ENCODE measurements at places on chromosomes 3 and 15. TPM values are rescaled to one million over a fixed set of nuclear protein-coding genes. Genes with fewer than 3 reads are reported as not detected.

Gene FANCD2OS
- total RNA-seq: not detected

Gene SIDT1
- total RNA-seq: 6.8 TPM

Gene ADGRG7
- not detected for total RNA-seq

Gene FEZF2
- not detected for total RNA-seq

Gene OR5K1
- not detected for total RNA-seq

Gene CLRN1
- not detected for total RNA-seq

Gene FRMD4B
- total RNA-seq: 62.1 TPM

Gene REC114
- total RNA-seq: not detected

- peak; percentile 7 for DNase-seq
- no peak overlapping the region for H3K4me3 ChIP-seq
- H3K27me3 ChIP-seq: no peaks in the 10 kb centered on the region
- no peaks in the 10 kb centered on the region for H3K36me3 ChIP-seq
- no peak overlapping the region for H3K27ac ChIP-seq
- peaks cover 32% of the 10 kb centered on the region for H3K4me1 ChIP-seq
These were observed 32.4 kb downstream of the CD200R1L start for GRCh38 chr3:112814266-112814665.

DNA sequence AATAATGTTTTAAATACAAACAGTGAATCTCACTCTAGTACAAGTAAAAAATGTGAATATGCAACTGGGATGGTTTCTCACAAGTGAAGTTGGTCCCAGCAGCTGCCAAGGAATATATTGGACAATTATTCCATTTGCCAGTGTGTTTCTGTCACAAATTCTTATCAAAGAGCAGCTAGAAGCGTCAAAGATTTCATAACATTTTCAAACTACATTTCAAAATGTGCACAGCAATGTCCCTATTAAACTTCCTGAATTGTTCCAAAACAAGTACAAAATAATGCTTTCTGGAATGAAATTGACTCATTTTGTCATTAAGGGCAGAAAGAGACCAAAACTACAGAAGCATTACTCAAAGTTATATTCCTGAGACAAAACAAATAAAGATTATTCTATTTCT is 38.3 kb downstream of the GPR176 start:
- H3K27me3 ChIP-seq: no peaks in the 10 kb centered on the region
- no peak for DNase-seq
- H3K36me3 ChIP-seq: no peaks in the 10 kb centered on the region
- H3K4me3 ChIP-seq: no peak overlapping the region
- no peak overlapping the region for H3K27ac ChIP-seq
- H3K4me1 ChIP-seq: no peaks in the 10 kb centered on the region

- peak; percentile 30 for DNase-seq
- peaks cover 13% of the 10 kb centered on the region for H3K36me3 ChIP-seq
- H3K27me3 ChIP-seq: no peaks in the 10 kb centered on the region
- peaks cover 6% of the 10 kb centered on the region for H3K4me1 ChIP-seq
- peak overlapping the region; percentile 83 for H3K27ac ChIP-seq
- H3K4me3 ChIP-seq: no peak overlapping the region
These were observed 29.1 kb downstream of the ANKRD28 start for GRCh38 chr3:15768421-15769255.

DNA sequence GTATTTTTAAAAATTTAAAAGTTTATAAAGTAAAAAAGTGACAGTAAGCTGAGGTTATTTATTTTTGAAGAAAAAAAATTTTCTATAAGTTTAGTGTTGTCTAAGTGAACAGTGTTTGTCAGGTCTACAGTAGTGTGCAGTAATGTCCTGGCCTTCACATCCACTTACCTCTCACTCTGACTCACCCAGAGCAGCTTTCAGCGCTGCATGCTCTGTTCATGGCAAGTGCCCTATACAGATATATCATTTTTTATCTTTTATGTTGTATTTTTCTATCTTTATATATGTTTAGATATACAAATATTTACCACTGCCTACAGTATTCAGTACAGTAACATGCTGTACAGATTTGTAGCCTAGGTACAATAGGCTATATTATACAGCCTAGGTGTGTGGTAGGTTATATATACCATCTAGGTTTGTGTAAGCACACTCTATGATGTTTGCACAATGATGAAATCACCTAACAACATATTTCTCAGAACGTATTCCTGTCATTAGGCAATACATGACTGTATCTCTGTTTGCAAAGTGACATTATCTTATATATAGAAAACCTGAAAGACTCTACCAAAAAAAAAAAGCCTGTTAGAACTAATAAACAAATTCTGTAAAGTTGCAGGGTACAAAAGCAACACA is 75.9 kb upstream of the TMC3 start:
- H3K27ac ChIP-seq: no peak overlapping the region
- no peak for DNase-seq
- H3K4me1 ChIP-seq: no peaks in the 10 kb centered on the region

DNA sequence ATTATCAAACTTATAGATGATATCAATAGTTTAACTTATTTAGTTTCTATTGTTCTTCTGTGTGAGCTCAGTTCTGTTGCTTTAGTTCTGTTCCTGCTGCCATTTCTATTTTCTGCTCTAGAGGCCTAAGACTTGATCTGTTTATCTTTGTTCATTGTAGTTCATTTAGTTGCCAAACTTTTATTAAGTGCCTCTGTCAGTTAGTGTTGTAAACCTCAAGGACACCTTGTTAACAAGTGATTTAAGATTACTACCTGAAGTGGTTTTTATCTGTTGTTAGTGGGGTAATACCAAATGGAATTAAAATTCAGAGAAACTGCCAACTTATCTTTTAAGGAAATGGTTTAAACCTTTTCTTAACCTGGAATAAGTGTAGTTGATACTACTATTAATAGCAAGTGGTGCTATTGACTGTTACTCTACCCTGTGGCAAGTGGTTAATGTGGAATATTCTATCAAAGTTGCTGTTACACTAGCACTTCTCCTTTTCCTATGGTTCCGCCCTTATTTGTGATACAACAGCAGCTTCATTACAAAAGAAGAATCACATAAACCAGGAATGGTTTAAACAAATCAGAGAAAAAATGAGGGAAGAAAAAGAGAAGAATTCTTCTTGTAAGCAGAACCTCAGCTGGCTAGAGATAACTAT is 500.6 kb upstream of the GOLIM4 start:
- no peak overlapping the region for H3K27ac ChIP-seq
- H3K4me3 ChIP-seq: no peak overlapping the region
- no peak for DNase-seq
- no peaks in the 10 kb centered on the region for H3K36me3 ChIP-seq
- no peaks in the 10 kb centered on the region for H3K27me3 ChIP-seq

GRCh38 chr15:34810443-34811129 is 15.2 kb upstream of the ACTC1 start:
- no peak for DNase-seq
- H3K36me3 ChIP-seq: no peaks in the 10 kb centered on the region
- no peak overlapping the region for H3K4me3 ChIP-seq
- H3K27ac ChIP-seq: no peak overlapping the region
- no peaks in the 10 kb centered on the region for H3K27me3 ChIP-seq
- no peaks in the 10 kb centered on the region for H3K4me1 ChIP-seq

DNA sequence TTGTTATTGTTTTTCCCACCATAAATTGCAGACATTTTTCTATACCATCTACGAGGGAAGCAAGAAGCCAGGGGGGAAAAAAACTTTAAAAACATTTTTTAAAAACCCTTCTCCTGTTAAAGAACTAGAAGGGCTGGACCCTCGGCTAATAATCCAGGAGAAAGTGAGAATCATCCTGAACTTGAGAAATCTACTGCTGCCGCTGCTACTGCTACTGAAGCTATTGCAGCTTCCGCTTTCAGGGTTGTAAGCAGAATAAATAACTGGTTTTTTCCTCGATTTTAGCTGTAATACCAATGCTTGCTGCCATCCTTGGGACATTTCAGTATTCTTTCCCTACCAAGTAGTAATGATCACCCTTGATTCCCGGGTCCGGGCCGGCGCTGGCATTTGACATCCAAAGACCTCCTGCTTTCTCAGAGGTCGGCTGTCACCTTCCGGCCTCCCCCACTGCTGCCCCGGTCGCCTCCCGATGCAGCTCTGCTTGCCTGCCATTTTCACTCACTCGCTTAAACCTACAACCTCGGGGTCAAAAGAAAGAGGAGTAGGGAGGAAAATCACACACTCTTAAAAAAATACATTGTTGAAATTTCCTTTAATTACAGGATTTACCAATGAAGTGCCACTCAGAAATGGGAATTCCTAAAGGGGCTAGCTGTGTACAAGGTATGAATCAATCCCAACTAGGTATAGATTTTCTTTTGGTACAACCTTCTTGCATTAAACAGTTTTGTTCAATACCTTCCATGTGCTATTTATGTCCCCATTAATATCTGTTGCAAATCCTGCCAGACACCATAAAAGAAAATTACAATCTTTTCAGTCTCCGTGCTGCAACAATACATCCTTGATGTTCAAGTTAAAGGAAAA is 674 bp upstream of the MECOM start:
- H3K36me3 ChIP-seq: no peaks in the 10 kb centered on the region
- peaks cover 40% of the 10 kb centered on the region for H3K4me1 ChIP-seq
- peak overlapping the region; percentile 83 for H3K27ac ChIP-seq
- H3K27me3 ChIP-seq: peaks cover 99% of the 10 kb centered on the region
- DNase-seq: no peak

- H3K4me1 ChIP-seq: peaks cover 15% of the 10 kb centered on the region
- H3K27me3 ChIP-seq: no peaks in the 10 kb centered on the region
- H3K27ac ChIP-seq: no peak overlapping the region
- no peak for DNase-seq
These were observed 27.6 kb downstream of the RUBCN start for GRCh38 chr3:197709135-197709534.

- peak within 1 kb of the TSS; percentile 39 for H3K4me3 ChIP-seq
- peak within 1 kb of the TSS; percentile 68 for H3K27ac ChIP-seq
- DNase-seq: peak; percentile 28
- no peaks in the 10 kb centered on the region for H3K36me3 ChIP-seq
These were observed at the start of gene TYRO3 for GRCh38 chr15:41558400-41559238. TYRO3 (plus strand) TSS chr15:41559212; CDS start chr15:41559258, 46 bp downstream.

DNA sequence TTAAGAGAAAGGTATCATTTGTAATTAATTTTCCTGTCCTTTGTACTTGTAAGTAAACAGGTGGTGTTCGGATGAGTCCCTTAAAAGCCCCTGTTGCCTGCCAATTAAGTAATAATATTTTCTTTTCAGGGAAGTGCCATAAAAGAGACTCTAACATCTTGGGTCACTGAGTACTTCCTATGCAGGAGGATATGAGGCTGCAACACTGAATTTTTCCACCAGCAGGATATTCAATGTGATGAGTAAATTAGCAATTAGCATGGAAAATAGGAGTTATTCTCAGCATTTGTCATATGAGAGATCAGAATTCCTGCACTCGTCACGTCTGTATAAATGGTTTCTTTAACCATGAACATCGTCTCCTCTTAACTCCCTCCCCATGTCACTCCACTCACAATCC is 45.4 kb downstream of the WWTR1 start:
- no peaks in the 10 kb centered on the region for H3K27me3 ChIP-seq
- H3K36me3 ChIP-seq: no peaks in the 10 kb centered on the region
- H3K4me3 ChIP-seq: no peak overlapping the region
- no peak for DNase-seq
- peaks cover 4% of the 10 kb centered on the region for H3K4me1 ChIP-seq
- H3K27ac ChIP-seq: no peak overlapping the region

DNA sequence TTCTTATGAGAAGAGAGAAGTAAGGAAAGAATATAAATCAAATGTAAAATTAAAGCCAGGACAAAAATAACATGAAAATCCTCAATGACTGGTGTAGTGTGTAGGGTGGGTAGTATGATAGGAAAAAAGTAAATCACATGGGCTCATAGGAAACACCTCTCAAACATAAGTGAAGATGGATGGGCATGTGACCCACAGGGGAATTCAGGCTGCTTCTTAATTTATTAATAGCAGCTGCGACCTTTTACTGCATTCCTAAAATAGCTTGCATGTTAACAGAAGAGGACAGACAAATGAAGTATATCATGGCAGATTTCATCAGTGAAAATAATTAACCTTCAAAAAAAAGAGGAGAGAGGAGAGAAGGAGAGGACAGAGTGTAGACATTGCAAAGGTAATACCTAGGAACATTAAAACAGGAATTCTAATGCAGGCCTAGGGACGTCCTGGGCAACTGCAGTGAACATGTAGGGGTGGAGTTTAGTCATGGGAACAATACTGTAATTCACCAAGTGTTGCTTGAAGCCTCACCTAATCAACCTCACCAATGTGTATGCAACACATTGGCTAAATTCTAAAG is 132.9 kb downstream of the KCNMB2 start:
- H3K27ac ChIP-seq: no peak overlapping the region
- H3K4me3 ChIP-seq: no peak overlapping the region
- H3K4me1 ChIP-seq: no peaks in the 10 kb centered on the region
- no peak for DNase-seq
- no peaks in the 10 kb centered on the region for H3K36me3 ChIP-seq

- no peak for DNase-seq
- H3K36me3 ChIP-seq: no peaks in the 10 kb centered on the region
- H3K4me1 ChIP-seq: no peaks in the 10 kb centered on the region
These were observed 5.3 kb upstream of the STRA6 start for GRCh38 chr15:74207652-74208440.

GRCh38 chr3:66567077-66567476 is 66.3 kb upstream of the LRIG1 start:
- no peak for DNase-seq
- no peak overlapping the region for H3K27ac ChIP-seq
- no peak overlapping the region for H3K4me3 ChIP-seq
- no peaks in the 10 kb centered on the region for H3K4me1 ChIP-seq
- no peaks in the 10 kb centered on the region for H3K36me3 ChIP-seq

GRCh38 chr3:141454906-141455602 is 31.8 kb upstream of the RASA2 start:
- no peak overlapping the region for H3K27ac ChIP-seq
- H3K27me3 ChIP-seq: no peaks in the 10 kb centered on the region
- no peak overlapping the region for H3K4me3 ChIP-seq
- DNase-seq: peak; percentile 37
- H3K36me3 ChIP-seq: no peaks in the 10 kb centered on the region

DNA sequence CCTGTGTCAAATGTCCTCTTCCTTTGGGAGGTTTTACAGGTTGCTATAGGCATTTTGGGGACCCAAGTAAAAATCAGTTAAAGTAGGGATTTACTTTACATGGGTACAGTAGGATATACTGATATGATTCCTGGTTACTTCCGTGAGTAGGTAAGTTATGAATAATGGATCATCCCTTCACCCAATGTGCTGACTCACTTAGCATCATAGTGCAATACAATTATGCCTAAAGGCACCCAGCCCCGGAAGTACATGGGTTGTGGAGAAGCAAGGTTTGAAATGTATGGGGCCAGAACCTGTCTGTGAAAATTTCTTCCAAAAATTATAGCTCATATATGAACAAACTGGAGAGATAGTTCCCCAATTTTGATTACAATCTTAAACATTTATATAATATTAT is 64.0 kb downstream of the GLB1 start:
- no peak for DNase-seq
- H3K27ac ChIP-seq: no peak overlapping the region
- no peaks in the 10 kb centered on the region for H3K27me3 ChIP-seq
- no peaks in the 10 kb centered on the region for H3K4me1 ChIP-seq
- no peak overlapping the region for H3K4me3 ChIP-seq
- H3K36me3 ChIP-seq: no peaks in the 10 kb centered on the region

GRCh38 chr3:57981483-57982087 is 26.6 kb upstream of the FLNB start:
- H3K36me3 ChIP-seq: no peaks in the 10 kb centered on the region
- peaks cover 11% of the 10 kb centered on the region for H3K4me1 ChIP-seq
- H3K27ac ChIP-seq: no peak overlapping the region
- DNase-seq: no peak
- H3K4me3 ChIP-seq: no peak overlapping the region

Measured in tibial nerve (tissue), 4 donors.